ENCODE measurements at places on chromosomes 1 and 21. TPM values are rescaled to one million over a fixed set of nuclear protein-coding genes. Genes with fewer than 3 reads are reported as not detected.

Gene PODN
- total RNA-seq: not detected

Gene MAD2L2
- total RNA-seq: 34.4 TPM

Gene OXCT2
- total RNA-seq: 1.2 TPM

Gene LCK
- 16.6 TPM for total RNA-seq

Gene MYOG
- not detected for total RNA-seq

Gene ADAM30
- total RNA-seq: not detected

Gene URB2
- total RNA-seq: 21.8 TPM

Gene TMEM222
- 43.0 TPM for total RNA-seq

Gene TNFAIP8L2
- total RNA-seq: 9.3 TPM

Gene AGTRAP
- 13.9 TPM for total RNA-seq

Gene NOTCH2
- total RNA-seq: 216 TPM

Gene TCEA3
- total RNA-seq: not detected

Gene C1orf53
- 1.2 TPM for total RNA-seq

Gene MYBPH
- total RNA-seq: not detected

Gene ADAMTS5
- not detected for total RNA-seq

Gene CFAP45
- total RNA-seq: 1.2 TPM

Gene MIXL1
- 0.93 TPM for total RNA-seq

Gene CLIC6
- total RNA-seq: not detected

Gene CELA3A
- not detected for total RNA-seq

Gene OR2L3
- not detected for total RNA-seq

Gene LRRC39
- total RNA-seq: 0.71 TPM

Gene TCHH
- total RNA-seq: not detected

Gene CENPL
- total RNA-seq: 14.0 TPM

Gene MAEL
- total RNA-seq: not detected

Gene POU3F1
- 6.2 TPM for total RNA-seq

Gene GBP4
- 19.2 TPM for total RNA-seq

Gene TMEM269
- total RNA-seq: 0.31 TPM

Gene FYB2
- not detected for total RNA-seq

Gene PTPN7
- total RNA-seq: 29.4 TPM

Gene LAMB3
- 0.35 TPM for total RNA-seq

Gene DLGAP3
- total RNA-seq: 6.0 TPM
